ENCODE measurements at places on chromosomes 11 and 22.
A peak's percentile ranks its signal among the peaks of the same experiment; 100 is the strongest.

GRCh38 chr11:121159741-121160140, 58.7 kb downstream of the TECTA start:
- DNase-seq = no peak

- no peak for DNase-seq
Observed at GRCh38 chr22:43396934-43397457, 14.8 kb upstream of the MPPED1 start.

DNA sequence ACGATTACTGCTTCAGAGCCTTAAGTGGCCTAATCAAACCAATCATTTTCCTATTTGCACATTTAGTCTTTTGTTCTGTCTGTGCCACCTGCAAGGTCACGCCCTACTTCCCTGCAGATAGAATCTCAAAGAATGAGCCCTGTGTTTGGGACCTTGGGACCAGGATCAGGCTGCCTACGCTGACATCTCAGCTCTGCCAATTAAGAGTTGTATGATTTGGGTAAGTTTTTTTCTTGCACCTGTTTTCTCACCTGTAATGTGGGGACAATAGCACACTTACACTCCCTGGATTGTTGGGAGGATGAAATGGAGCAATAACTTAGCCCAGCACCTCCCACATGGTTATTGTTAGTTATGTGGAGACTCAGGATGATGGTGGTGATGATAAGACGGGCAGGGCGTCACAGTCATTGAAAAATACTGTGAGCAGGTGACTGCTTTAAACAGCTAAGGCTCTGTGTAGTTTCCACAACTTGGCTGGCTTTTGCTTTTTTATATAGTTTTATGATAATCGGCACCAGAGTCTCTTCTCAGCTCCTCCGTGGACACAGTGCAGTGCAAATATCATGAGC, 155.0 kb downstream of the ADAMTS15 start:
- DNase-seq = no peak

- no peak for DNase-seq
Observed at GRCh38 chr11:110897035-110897434, 184.8 kb upstream of the ARHGAP20 start.

- DNase-seq = no peak
Observed at GRCh38 chr11:15157606-15158137, 42.9 kb downstream of the INSC start.

GRCh38 chr11:116506263-116506825, 266.4 kb downstream of the BUD13 start:
- no peak for DNase-seq

GRCh38 chr22:40236131-40236665, 58.5 kb downstream of the TNRC6B start:
- no peak for DNase-seq

- no peak for DNase-seq
Observed at GRCh38 chr22:37549704-37550059, 10.6 kb upstream of the CDC42EP1 start.

DNA sequence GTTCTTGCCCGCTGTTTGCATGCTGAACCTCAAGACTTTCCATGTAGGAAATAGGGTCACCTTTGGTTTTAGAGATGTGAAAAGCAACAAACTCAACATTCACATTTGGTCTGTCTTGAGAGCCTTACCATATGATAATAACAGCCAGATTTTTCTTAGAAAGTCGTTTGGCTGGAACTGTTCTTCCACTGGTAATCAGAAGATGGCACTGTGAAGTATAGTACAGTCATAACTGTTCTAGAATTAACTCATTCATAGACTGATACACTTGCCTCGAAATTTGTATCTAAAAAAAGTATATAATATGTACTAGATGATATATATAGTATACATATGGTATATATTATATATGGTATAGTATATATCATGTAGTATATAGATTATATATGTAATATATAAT, 12.3 kb downstream of the LUZP2 start:
- no peak for DNase-seq

GRCh38 chr11:68935516-68936357, 32.0 kb downstream of the IGHMBP2 start:
- DNase-seq = no peak

- DNase-seq = no peak
Observed at GRCh38 chr11:115524572-115524971, 20.4 kb upstream of the CADM1 start.

GRCh38 chr11:102187416-102188151, 77.3 kb downstream of the YAP1 start:
- DNase-seq = no peak

DNA sequence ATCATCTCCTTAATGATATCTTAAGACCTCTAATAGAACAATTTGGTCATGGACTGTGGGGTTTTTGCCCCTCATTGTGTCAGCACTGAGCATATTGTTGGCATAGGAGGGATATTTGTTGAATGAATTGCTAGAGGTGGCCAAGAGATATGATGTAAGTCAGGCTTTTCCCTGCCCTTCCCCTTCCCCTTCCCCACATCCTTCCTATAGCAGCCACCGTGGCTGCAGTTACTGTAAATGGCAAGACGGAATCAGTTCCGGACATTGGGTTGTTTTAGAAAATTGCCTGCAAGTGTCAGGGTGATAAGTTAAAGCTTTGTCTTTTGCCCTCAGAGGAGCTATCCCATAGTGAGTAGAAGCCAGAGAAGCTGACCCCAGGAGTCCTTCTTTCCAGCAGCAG, 23.0 kb downstream of the LIMK2 start:
- no peak for DNase-seq

DNA sequence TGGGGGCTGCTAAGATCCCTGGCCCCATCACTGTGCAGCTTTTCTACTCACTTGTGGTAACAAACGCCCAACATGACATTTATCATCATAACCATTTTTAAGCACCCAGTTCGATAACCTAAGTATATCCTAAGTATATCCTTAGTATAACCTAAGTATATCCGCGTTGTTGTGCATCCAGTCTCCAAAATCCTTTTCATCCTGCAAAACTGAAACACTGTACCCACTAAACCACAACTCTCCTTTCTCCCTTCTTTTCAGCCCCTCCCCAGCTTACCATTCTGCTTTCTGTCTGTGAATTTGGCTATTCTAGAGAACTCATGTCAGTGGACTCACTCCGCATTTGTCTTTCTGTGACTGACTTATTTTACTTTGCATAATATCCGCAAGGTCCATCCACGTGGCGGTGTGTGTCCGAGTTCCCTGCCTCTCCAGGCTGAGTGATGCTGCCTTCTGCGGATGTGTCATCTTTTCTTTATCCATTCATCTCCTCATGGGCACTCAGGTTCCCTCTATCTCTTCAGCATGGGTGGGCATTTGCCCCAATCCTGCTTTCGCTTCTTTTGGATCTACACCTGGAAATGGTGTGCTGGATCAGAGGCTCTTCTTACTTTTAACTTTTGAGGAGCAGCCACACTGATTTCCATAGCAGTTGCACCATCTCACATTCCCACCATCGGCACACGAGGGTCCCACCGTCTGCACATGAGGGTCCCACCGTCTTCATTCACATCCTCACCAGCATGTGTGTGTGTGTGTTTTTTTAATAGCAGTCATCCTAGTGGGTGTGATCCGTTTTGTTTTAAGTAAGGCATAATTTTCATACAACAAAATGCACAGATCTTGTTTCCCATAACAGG, 82.4 kb upstream of the CLDN5 start:
- no peak for DNase-seq

- no peak for DNase-seq
Observed at GRCh38 chr11:1116666-1117390, 40.9 kb upstream of the MUC5AC start.

DNA sequence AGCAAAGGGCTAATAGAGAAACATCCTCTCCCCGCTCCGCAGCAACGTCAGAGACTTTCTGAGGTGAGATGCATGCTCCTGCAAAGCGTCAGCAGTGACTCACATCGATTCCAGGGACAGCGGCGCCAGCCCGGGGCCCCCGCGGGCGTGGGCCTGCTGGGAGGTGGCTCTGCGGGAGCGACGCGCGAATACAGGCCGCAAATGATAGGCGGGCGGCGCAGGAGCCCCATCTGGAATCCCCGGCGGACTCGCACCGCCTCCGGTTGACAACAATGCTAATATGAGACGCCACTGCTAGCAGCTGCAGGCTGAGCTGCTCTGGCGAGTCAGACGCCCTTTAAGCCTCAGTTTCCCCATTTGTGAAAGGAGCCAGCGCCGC, 557 bp downstream of the RANGAP1 start:
- peak; percentile 58 for DNase-seq

DNA sequence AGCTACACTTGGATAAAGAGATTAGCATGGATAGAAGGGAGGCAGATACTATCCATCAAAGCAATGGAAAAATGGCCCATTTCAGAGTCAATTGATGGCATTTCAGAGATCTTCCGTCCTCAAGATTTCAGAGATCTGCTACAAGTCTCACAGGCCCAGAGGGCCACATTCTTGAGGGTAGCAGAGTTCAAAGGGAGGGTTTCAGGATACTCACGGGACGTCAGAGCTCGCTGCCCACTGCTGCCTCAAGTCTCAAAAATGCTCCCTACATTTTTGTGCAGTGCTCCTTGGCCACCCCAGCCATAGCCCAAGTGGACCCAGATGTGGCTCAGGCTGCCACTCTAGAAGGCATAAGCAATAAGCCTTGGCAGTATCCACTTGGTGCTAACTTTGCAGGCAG, 24.9 kb downstream of the RTL6 start:
- no peak for DNase-seq

GRCh38 chr11:110900426-110900825, 188.2 kb upstream of the ARHGAP20 start:
- DNase-seq = no peak

DNA sequence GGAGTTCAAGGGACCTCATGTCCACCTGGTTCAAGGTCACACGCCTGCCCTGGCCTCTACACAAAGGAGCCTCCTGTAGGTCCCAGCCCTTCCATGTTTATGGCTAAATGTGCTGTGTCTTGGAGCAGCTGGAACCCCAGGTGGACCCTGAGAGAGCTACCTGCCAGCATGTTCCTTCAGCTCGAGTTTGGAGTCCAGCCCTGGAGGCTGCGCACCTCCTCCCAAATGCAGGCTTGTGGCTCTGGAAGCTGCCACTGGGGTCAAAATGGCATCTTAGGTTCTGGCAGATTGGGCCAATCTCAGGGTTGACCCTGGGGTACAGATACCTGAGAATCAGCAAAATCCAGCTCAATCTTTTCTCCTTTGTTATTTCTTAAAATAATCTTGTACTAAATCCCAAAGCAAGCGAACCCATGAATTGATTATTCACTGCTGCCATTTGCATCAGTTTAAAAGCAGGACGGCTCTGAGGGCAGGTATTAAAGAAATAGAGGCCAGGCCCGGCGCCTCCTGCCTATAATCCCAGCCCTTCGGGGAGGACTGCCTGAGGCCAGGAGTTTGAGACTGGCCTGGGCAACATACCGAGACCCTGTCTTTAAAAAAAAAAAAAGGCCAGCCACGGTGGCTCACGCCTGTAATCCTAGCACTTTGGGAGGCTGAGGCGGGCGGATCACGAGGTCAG, 2.9 kb downstream of the TNFRSF13C start:
- DNase-seq = no peak

GRCh38 chr11:72370201-72370600, 64.1 kb downstream of the CLPB start:
- no peak for DNase-seq

- DNase-seq = no peak
Observed at GRCh38 chr11:83409476-83409875, 123.3 kb upstream of the CCDC90B start.

DNA sequence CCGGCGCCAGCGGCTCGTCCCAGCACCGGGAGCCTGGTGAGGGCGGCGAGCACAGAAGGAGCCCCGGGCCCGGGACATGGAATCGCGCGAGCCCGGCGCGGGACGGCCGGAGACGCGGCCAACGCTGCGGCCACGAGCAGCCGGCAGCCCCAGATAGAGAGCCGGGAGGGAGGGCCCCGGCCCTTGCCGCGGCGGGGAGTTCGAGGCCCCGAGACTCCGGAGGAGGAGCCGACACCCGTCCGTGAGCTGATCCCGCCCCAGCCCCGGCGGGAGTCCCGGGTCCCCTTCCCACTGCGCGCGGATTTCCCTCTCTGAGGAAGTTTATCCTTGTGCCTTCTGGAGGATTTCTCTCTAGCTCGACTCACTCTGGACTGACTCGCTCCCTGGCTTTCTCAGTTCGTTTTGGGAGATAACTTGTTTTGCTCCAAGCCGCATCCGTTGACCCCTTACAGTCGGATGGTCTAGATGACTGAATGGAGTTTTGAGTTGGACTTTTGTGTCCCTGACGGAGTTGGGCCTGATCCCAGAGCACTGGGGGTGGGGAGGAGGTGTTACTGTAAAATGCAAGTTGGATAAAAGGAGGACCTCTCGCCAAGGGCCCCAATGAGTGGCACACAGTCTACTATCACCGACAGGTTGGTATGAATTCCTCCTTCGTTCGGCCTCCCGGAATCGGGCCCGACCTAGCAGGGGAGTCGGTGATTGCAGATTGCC, 585 bp downstream of the ARHGEF12 start:
- DNase-seq = no peak

DNA sequence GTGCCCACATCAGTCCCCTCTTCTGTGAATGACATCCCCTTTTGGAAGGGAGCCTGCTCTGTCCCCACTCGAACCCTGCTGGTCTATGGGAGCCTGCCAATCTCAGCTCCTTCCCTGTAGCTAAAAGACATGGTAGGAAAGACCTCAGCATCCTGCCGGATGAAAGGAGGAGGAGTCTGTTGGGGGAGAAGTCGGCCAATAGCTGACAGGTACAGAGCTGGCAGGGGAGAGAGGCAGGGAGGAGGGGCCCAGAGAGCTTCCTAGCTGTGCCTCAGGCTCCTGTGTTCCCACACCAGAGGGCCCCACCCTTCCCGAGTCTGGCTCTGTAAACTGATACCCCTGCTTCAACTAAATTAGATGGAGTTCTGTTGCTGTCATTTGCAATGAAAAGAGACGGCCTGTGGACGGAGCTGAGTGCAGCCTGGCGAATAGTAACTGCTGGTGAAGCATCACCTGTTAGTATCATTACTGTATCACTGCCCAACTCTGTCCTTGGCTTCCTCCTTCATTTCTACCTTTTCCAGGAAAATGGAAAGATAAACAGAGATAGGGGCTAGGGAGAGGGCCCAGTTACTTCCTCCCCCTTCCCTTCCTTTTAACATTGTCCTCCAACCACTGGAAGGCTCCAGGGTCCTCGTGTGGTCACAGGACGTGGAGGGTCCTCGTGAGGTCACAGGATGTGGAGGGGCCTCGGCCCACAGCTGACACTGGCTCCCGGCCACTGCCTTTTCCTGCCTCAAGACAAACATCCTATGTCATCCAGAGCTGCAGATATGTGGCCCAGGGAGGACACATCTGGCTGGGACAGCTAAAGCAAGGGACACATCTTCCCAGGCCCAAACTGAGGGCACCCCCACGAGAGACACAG, 15.1 kb downstream of the FXYD6 start:
- DNase-seq = no peak

DNA sequence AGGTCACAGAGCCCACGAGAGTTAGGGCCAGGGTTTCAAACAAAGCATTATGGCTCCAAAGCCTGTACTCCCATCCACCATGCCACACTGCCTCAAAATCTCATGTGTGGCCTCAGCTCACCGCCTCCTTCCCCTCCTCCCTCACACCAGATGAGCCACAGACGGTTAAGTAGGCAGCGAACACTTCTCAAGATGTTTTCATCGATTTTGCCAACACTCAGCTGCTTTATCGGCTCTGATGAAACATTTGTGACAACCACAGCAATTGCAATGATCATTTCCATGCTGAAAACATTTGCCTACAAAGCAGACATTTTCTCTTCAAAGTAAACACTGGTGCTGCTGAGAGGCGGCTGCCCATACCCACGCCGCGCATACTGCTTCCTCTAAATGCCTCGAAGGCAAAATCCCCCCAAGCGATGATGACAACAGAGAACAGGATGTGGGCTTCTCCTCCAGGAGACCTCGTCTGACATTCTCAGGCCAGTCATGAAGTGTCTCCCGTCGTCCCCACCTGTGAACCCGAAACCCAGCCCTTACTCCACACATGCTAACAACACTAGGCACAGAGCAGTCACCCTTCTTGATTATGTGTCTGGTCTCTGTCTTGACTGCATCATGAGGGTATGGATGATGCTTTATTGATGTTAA, 599.2 kb downstream of the SOX6 start:
- no peak for DNase-seq
